ENCODE measurements at places on chromosomes 6 and 20. TPM values are rescaled to one million over a fixed set of nuclear protein-coding genes. Genes with fewer than 3 reads are reported as not detected.

DNA sequence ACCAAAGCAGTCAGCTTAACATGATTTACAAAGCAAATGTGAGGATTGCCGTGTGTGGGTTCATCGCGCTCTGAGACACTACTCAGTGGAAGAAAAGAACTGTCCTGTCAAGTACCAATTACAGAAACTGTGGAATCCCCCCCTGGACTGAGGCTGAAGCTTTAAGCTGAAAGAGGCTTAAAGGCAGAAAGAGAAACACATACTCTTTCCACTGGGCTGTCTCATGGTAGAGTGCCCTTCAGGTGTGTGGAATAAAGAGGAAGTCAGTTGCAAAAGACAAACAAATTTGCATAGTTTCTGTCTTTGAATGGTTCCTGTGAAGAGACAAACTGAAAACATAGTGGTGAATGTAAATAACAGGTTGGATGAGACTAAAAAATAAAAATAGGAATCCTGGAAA lies 560.4 kb upstream of the SYNCRIP start:
- DNase-seq, result no peak

DNA sequence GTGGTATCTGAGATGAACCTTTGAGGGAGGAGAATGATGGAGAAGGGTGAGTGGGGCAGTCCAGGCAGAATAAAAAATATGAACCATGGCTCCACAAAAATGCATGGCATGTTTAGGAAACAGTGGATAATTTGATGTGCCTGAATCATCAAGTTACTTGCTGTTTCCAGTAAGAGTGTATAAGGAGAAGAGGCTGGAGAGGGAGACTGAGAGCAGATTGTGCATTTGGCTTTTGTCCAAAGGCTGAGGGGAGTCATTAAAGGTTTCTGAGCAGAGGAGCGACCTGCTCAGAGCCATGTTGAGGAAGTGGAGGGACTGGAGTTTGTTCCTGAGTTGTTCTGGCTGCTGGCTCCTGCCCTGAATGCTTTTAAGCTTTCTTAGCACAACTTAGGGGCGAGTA lies 6.1 kb downstream of the MMP24 start:
- no peak for DNase-seq

Gene FAM83B
- not detected for total RNA-seq

DNA sequence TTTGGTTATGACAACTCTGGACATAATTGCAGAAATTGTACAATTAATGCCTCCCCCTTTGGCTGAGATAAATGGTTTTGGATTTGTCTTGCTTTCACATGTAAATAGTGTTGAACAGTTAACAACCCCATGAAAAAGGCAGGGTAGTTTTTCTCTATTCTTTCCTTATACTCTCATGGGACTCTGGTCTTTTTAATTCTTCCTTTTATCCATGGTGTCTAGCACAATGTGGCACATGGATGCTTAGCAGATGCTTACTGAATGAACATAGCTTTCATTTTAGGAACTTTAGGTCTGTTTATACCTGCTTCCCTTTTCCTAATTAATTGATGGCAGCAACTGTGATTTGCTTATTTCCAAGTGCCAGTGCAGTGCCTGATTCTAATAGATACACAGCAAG lies 75.6 kb downstream of the NCOA3 start:
- DNase-seq, result no peak

DNA sequence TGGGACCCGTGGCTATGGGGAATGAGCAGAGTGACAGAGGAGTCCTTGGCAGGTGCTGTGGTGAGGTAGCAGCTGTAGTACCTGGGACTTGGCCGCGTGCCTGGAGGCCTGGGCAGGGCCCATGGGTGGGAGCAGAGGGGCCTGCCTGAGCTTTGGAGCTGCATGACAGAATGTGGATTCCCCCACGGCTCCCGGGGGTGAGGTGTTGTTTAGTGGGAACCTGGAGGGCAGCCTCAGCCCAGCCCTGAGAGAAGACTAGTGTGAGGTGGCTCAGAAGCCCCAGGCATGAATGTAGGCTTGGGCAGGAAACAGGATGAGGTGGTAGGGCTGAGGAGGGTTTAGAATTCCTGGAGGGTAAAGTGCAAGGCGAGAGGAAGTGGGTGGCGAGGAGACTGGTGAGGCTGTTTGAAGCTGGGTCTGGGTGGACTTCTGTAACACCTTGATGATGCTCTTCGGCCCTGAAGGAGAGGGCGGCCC lies 86.5 kb upstream of the SCP2D1 start:
- DNase-seq, result no peak

- DNase-seq, result no peak
Measured at GRCh38 chr6:167580619-167580911, 246.1 kb upstream of the AFDN start.

Measured in T-helper 17 cell (primary cell).